ENCODE measurements at places on chromosomes 2 and 18.

GRCh38 chr2:96074156-96074555 lies 39.4 kb upstream of the GPAT2 start:
- DNase-seq, result no peak

DNA sequence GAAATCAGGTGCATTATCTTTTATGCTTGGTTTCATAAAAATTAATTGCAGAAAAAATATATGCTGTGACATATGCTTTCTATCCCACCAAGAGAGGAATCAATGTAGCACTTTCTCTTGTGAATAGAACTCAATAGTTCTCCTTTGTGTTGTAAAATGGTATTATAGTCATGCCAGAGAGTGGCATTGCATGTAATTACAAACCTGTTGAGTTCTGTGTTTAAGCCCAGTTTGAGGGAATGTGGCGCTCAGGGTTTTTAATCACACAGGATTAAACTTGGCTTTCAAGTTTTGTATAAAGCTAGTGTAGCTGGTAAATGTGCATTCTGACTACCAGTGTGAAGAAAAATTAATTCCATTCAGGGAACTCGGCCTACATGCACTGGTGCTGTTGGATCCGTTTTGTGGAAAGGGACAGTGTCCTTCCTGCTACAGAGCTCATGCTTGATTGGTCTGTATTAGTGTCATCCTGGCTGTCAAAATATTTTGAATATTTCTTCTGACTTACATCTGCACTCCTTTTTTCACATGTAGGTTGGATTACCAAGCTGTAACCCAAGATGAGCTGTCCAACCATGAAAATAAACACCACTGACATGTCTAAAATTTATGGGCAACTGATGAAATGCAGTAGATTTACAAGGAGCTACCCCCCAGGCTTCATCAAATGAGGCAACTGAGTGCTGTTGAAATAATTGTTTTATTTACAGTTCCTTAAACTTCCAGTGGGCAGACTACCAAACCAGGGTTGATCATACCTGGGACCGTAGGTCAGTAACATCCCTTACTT lies 80.3 kb downstream of the SLC4A3 start:
- DNase-seq, result no peak

DNA sequence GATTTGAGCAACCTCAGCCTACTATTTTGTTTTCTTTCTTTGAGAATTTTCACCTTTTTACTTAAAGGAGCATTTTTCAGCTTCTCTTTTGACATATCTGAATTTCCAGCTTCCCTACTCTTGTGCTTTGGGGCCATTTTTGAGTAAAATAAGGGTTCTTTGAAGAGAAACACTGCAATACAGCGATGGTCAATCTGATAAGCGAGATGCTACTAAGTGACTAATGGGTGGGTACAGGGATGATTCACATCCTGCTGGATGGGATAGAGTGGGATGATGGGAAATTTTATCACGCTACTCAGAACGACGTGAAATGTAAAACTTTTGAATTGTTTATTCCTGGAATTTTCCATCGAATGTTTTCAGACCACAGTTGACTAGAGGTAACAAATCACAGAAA lies 211.5 kb downstream of the TMEM247 start:
- DNase-seq, result no peak

DNA sequence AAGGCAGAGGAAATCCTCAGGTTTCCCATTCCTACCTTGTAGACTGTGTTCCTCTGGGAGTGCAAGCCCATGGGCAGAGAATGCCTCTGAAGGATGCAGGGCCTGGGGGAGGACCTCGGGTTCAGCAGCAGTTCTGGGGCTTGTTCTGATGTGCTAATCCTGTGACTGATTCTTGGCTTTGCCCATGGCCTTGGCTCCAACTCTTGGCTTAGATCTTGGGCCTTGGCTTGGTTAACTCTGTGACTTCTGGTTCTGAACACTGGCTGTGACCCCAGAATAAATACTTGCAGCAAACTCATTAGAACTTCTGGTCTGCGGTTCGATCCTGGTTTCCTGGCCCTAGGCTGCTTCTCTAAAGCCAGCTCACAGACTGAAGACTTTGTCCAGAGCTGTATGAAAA lies 366.9 kb upstream of the ZEB2 start:
- DNase-seq, result no peak

- no peak for DNase-seq
These were observed 1.5 kb downstream of the CIDEA start for GRCh38 chr18:12255626-12256026.

- no peak for DNase-seq
These were observed 62.6 kb downstream of the MARCO start for GRCh38 chr2:119004602-119005001.

DNA sequence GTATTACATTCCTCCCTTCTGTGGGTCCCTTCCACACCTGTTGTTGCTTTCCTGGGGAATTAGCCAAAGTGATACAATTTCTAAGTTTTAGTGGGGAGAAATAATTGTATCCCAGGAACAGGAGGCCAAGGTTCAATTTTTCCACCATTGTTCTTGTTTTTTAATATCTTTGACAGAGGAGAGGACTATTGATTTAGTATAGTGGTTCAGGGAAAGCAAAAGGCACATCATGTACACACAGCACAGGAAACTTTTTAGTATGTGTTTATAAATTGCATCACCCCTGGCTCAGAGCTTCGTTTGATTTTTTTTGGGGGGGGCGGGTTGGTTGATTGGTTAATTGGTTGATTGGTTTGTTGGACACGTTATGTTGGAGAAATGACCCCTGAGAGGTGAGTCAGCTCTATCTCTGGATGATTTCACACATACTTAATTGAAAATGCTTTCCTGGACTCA lies 431.6 kb downstream of the PID1 start:
- no peak for DNase-seq

GRCh38 chr2:239948100-239948881 lies 76.9 kb downstream of the NDUFA10 start:
- DNase-seq, result no peak

DNA sequence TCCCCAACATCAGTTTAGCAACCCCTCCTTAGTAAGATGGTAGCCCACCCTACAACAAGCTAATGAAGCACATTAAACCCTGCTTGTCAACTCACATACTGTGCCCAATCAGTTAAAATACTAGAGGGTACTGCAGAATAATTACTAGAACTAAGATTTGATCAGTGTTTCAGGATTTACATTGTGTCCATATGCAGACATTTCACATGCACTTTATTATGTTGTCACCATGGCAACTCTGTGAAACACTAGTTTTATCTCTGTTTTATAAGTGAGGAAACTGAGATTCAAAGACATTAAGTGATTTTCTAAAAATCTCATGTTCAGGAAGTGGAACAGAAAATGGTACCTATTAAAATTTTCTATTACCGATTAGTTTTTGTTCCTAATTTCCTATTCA lies 61.7 kb downstream of the CYBRD1 start:
- no peak for DNase-seq

DNA sequence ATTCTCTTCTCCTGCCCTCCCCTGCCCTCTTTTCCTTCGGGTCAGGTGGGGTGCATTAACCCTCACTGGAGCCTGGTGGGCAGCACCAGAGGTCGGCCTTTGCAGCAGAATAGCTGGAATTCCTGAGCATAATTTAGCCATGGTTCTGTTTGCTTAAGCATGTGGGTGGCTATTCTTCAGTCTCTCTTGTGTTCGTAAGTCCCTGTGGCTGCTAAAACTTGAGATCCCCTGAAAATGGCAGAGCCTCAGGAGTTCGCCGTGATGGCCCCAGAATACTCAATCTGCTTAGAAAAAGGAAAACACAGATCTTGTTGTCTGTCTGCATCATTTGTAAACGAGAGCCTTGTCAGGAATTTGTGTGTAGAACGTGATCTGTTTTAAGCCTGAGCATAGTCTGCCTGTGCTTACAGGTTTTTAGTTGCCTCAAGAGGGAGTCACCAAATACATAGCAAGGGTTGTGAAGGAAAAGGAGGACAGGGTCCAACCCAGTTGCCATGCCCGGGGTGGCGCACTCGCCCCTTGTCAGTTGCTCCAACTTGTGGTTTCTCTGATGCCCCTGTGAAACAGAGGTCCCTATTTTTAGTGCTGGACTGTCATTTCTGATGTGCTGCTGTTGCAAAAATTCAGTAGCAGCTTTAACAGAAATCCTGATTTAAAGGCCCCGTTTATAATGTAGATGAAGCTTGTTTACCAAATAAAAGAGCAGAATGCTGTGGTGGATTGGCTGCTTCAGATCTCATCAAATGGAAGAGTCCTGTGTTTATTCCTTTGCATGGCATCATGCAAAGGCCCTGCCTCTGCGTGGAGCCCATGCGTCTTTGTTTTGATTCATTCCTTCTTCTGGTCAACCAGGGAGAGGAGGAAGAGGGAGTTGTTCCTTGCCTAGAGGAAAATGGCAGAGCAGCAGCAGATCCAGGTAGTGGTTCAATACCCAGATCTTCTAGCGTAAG lies 74.8 kb downstream of the WDSUB1 start:
- no peak for DNase-seq

DNA sequence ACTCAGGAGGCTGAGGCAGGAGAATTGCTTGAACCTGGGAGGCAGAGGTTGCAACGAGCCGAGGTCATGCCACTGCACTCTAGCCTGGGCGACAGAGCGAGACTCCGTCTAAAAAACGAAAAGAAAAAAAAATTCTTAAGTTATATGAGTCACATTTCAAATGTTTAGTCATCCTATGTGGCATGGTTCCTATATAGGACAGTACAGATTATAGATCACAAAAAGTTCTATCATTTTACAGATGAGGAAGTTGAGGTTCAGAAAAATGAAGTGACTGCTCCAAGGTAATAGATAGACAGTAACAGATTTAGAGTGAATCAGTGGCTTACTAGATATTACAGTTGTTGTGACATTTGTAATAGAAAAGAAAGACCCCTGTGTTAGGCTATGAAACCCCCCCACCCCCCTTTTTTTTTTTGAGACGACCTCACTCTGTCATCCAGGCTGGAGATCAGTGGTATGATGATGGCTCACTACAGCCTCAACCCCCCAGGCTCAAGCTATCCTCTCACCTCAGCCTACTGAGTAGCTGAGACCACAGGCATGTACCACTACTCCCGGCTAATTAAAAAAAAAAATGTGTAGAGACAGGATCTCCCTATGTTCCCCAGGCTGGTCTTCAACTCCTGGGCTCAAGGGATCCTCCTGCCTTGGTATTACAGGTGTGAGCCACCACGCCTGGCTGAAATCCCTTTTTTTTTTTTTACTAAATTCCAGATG lies 22.7 kb downstream of the PTPN4 start:
- DNase-seq, result no peak

GRCh38 chr2:178482437-178482836 lies 2.2 kb downstream of the PLEKHA3 start:
- no peak for DNase-seq

- no peak for DNase-seq
These were observed 403.3 kb upstream of the CDH20 start for GRCh38 chr18:60929966-60930365.

- no peak for DNase-seq
These were observed 294.3 kb downstream of the PTGR3 start for GRCh38 chr18:74914648-74915047.

GRCh38 chr2:19753818-19754217 lies 148.0 kb downstream of the TTC32 start:
- no peak for DNase-seq

DNA sequence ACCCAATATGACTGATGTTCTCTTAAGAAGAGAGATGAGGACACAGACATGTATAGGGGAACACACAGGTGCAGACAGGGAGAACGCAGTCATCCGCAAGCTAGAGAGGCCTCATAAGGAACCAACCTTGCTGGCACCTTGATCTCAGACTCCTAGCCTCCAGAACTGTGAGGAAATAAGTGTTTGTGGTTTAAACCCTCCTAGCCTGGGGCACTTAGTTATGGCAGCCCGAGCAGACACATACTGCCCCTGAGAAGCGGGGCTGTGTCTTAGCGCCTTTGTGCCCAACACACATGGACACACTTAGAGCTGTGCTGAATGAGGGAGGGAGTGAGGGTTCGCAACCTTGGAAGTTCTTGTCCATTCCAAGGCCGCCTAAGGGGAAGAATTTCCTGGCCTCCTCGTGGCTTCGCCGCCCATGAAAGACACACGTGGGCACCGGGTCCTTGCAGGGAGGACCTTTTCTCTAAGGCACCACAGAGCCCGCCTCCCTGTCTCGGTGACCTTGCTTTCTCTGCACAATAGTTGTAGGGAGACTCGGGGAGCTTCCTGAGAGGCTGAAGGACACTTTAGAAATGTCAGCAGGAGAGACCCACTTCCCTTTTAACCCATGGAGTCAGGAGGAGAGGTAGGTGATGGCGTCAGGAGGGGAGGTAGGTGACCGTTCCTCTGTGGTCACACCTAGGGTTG lies 224.5 kb upstream of the HDAC4 start:
- DNase-seq, result no peak

- DNase-seq, result no peak
These were observed 89.2 kb downstream of the SP100 start for GRCh38 chr2:230505162-230505561.

- no peak for DNase-seq
These were observed 26.4 kb downstream of the TRAPPC12 start for GRCh38 chr2:3405876-3406275.

DNA sequence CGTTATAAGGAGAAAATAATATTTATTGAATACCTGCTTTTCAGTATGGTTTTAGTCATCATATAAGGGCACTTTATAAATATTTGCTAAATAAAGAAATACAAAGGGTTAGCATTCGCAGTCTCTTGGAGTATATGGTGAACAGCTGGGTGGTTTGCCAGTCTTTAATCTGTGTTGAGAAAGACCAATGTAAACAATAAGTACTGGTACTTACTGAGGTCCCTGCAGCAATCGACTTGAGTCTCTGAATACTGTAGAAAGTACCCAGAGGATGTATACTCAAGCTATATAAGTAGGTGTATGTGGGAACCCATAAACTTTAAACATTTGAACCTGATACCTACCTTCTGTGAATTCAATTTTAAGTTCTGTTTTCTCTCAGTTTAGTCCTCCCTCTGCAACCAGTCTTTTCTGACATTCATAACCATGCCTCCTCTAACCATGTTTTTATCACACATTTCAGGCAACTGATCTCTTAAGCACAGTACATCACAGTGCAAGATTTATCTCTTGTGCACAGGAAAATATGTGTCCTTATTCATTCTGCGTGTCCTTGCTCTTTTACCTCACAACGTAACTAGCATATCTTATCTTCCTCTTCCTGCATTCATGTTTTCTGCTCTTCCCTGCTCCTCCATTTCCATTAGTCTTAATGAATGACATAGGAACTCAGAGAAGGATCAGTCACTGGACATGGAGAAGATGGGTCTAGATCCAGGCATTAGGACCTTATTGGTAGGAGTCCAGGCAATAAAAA lies 21.7 kb downstream of the C18orf63 start:
- no peak for DNase-seq
